Colonic mucosa (tissue), 4 donors: ENCODE measurements at places on chromosomes 11 and 22. TPM values are rescaled to one million over a fixed set of nuclear protein-coding genes. Genes with fewer than 3 reads are reported as not detected.

CCDC116 gene
- total RNA-seq: 0.59 TPM

UBE2L6 gene
- total RNA-seq: 28.3 TPM

CTSF gene
- total RNA-seq: 3.1 TPM

IGLL1 gene
- total RNA-seq: not detected

TTLL1 gene
- 1.9 TPM for total RNA-seq

SLC35F2 gene
- 31.9 TPM for total RNA-seq

GRCh38 chr11:91124363-91124762, 901.5 kb upstream of the CHORDC1 start:
- H3K4me1 ChIP-seq: no peaks in the 10 kb centered on the region
- no peaks in the 10 kb centered on the region for H3K36me3 ChIP-seq
- H3K27me3 ChIP-seq: no peaks in the 10 kb centered on the region
- H3K27ac ChIP-seq: no peak overlapping the region
- no peak overlapping the region for H3K4me3 ChIP-seq

- H3K27ac ChIP-seq: no peak overlapping the region
- H3K4me1 ChIP-seq: no peaks in the 10 kb centered on the region
- H3K4me3 ChIP-seq: no peak overlapping the region
- H3K27me3 ChIP-seq: no peaks in the 10 kb centered on the region
- no peaks in the 10 kb centered on the region for H3K36me3 ChIP-seq
- no peak for DNase-seq
Observed at GRCh38 chr11:2369320-2369719, 7.8 kb upstream of the CD81 start.

GRCh38 chr11:108734956-108735559, 70.2 kb downstream of the DDX10 start:
- H3K27me3 ChIP-seq: no peaks in the 10 kb centered on the region
- no peaks in the 10 kb centered on the region for H3K4me1 ChIP-seq
- no peak overlapping the region for H3K4me3 ChIP-seq
- H3K36me3 ChIP-seq: no peaks in the 10 kb centered on the region
- DNase-seq: no peak

DNA sequence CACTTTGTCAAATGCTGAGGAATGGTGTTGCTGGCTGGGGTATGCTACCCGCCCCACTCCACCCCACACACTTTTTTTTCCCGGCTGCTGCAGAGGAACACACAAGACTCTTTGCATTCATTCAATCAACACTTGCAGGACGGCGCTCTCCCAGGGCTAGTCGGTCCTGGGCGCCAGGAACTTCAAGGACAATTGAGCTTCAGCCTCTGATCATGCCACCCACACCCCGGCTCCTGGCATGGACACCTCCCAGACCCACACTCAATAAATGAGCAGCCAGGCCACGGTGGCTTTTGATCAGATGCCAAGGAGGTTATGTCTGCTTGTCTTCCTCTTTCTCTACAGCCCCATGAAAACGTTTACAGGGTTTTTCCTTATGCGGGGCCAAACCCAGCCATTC, 19.8 kb downstream of the TPST2 start:
- H3K36me3 ChIP-seq: no peaks in the 10 kb centered on the region
- DNase-seq: peak; percentile 40
- no peaks in the 10 kb centered on the region for H3K27me3 ChIP-seq
- H3K4me1 ChIP-seq: no peaks in the 10 kb centered on the region
- no peak overlapping the region for H3K4me3 ChIP-seq

DNA sequence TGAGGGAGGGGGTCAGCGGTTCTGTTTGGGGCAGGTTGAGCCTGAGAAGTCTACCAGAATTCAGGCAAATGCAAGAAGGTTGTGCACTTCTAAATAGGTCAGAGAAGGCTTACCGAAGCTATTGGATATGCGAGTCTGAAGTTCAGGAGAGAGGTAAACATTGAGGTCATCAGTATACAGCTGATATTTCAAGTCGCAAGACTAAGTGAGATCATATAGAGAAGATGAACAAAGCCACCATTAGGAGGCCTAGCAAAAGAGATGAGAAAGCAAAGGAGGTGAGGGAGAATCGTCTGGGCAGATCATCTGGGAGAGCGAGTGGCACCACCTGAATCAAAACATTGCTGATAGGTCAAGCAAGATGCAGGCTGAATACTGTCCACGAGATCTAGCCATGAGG, 430.6 kb downstream of the BUD13 start:
- no peak overlapping the region for H3K27ac ChIP-seq
- H3K27me3 ChIP-seq: no peaks in the 10 kb centered on the region
- H3K4me3 ChIP-seq: no peak overlapping the region
- no peaks in the 10 kb centered on the region for H3K36me3 ChIP-seq
- H3K4me1 ChIP-seq: no peaks in the 10 kb centered on the region

DNA sequence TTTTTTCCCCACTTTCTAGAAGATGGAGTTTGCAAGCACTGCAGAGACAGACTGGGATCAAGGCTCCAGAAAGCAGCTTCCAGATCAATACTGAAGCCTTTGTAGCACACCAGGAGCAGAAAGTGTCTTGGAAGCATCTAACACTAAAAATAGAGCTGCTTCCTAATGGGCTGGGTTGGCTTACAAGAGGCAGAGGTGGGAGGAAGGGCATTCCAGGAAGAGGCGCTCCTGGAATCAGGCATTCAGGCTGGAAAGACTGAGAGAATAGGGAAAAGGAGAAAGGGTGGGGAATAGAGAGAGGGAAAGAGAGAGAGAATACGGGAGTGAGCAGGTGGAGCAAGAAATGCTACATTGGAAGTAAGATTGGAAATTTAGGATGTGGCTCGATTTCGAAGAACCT, 395.9 kb downstream of the OPCML start:
- no peaks in the 10 kb centered on the region for H3K27me3 ChIP-seq
- H3K4me1 ChIP-seq: no peaks in the 10 kb centered on the region
- no peak for DNase-seq
- H3K4me3 ChIP-seq: no peak overlapping the region
- H3K27ac ChIP-seq: no peak overlapping the region

DNA sequence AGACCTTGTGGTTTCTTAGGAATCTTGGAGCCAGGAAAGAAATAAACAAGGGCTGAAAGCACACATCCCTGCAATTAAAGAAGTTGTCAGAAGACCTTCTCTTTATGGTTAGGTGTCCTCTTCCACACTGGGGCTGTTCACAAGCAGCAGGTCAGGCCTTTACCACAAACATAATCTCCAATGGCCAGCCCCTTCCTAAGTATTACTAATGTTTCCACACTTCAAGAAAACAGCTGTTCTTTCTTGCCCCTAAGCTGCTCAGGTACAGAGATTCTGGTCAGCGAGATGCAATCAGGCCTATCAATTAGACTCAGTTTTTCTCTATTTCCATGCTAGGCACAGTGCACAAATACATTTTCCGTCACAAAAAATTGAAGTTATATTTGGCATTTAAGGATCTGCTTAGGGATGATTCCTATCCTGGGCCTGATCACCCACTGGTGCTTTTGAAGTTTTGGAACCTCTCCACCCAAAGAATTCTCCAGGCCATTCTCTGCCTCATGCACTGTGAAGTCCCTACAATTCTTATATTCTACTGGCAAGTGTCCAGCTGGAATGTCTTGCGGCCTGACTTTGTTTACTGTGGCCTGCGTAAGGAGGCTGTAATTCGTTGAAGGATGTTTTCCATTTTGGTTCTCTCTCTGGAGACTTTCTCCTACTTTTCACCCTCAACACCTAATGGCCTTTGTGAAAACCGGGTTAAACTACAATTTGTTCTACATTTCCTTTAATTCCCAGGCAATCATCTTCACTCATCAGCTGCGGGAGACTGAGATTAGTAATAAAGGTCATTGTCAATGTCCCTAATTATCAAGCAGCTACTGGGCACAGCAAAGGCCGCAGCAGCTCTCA, 5.1 kb downstream of the PRAME start:
- no peak for DNase-seq
- H3K4me1 ChIP-seq: no peaks in the 10 kb centered on the region
- H3K27ac ChIP-seq: no peak overlapping the region
- no peak overlapping the region for H3K4me3 ChIP-seq

DNA sequence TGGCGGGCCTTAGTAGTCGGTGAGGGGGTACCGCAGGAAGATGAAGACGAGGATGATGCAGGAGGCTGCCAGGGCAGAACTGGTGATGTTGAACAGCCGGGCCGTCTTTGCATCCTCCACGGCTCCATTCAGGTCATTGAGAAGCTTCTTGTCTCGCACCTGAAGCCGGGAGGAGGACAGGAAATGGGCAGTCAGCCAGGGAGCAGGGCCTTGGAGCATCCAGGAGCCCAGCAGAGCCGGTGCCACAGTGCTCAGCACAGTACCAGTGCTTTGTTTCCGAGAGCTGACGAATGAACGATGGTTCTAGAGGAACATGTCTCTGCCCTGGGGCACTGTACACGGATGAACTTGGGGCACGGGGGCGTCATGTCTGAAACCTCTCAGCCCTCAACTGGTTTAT, 15.1 kb downstream of the IFITM10 start:
- H3K27me3 ChIP-seq: no peaks in the 10 kb centered on the region
- DNase-seq: no peak
- H3K4me3 ChIP-seq: no peak overlapping the region
- H3K36me3 ChIP-seq: no peaks in the 10 kb centered on the region

- DNase-seq: peak; percentile 66
- no peaks in the 10 kb centered on the region for H3K36me3 ChIP-seq
- H3K4me1 ChIP-seq: no peaks in the 10 kb centered on the region
- H3K27ac ChIP-seq: no peak overlapping the region
- H3K4me3 ChIP-seq: no peak overlapping the region
Observed at GRCh38 chr11:79864882-79865281, 424.1 kb upstream of the TENM4 start.

- no peak for DNase-seq
- H3K27ac ChIP-seq: no peak overlapping the region
- no peaks in the 10 kb centered on the region for H3K27me3 ChIP-seq
- no peak overlapping the region for H3K4me3 ChIP-seq
- H3K36me3 ChIP-seq: peaks cover 8% of the 10 kb centered on the region
Observed at GRCh38 chr22:42801252-42802080, 55.6 kb downstream of the ARFGAP3 start.

DNA sequence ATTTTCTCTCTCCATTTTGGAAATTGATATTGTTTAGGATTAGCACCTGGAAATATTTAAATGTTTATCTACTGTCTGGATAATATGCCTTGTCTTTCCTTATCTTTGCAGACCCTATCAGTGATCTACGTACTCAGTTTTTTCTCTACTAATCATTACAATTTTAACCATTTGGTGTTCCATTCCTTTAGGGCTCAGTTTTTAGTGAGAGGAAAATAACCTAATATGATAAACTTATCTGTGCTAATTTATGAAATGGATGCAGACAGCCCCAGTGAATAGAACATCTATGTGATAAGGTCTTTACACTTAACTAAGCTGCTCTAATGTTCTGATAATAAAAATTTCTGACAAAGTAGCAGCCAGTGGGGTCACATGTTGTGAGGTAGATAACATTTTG, 68.5 kb downstream of the SVIP start:
- no peaks in the 10 kb centered on the region for H3K27me3 ChIP-seq
- H3K4me1 ChIP-seq: no peaks in the 10 kb centered on the region
- DNase-seq: no peak
- H3K36me3 ChIP-seq: no peaks in the 10 kb centered on the region
- H3K27ac ChIP-seq: no peak overlapping the region
- H3K4me3 ChIP-seq: no peak overlapping the region

GRCh38 chr22:41570221-41570620, 9.4 kb downstream of the CSDC2 start:
- H3K27ac ChIP-seq: no peak overlapping the region
- H3K4me3 ChIP-seq: no peak overlapping the region
- no peak for DNase-seq
- H3K36me3 ChIP-seq: no peaks in the 10 kb centered on the region
- H3K4me1 ChIP-seq: no peaks in the 10 kb centered on the region
- no peaks in the 10 kb centered on the region for H3K27me3 ChIP-seq

DNA sequence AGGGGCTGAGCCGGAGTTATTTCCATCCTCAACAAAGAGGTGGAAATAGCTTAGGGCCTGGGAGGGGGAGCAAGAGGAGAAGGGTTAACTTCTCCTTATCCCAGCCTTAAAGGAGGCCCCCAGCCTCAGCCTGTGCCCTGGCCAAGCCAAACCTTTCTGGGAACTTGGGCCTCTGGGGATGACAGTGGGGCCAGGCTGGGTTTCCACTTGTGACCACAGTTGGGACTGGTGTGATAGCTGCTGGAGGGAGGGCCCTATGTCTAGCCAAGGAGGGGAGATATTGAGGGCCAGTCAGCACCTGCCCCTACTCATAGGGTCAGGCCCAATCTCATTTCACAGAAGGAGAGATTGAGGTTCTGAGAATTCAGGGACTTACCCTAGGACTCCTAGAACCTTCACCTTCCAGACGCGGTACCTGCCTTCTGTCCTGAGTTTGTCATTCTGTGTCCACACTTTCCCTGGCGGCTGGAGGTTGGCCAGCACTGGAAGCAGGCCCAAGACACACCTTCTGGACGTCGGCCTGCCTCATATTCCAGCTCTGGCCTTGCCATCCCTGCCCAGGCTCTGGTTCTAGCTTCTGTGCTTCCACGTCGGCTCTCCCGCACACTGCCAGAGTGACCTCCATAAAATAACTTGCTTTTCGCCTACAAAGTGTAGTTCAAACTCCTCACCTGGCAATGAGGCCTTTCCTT, 3.1 kb downstream of the RELT start:
- no peaks in the 10 kb centered on the region for H3K27me3 ChIP-seq
- no peak overlapping the region for H3K27ac ChIP-seq
- no peaks in the 10 kb centered on the region for H3K36me3 ChIP-seq
- peak; percentile 34 for DNase-seq
- no peak overlapping the region for H3K4me3 ChIP-seq

- no peaks in the 10 kb centered on the region for H3K36me3 ChIP-seq
- no peaks in the 10 kb centered on the region for H3K4me1 ChIP-seq
- DNase-seq: peak; percentile 91
- no peaks in the 10 kb centered on the region for H3K27me3 ChIP-seq
Observed at GRCh38 chr11:129023968-129024676, 81.5 kb upstream of the TP53AIP1 start.

- H3K4me1 ChIP-seq: no peaks in the 10 kb centered on the region
- H3K36me3 ChIP-seq: no peaks in the 10 kb centered on the region
- H3K4me3 ChIP-seq: no peak within 1 kb of the TSS
- no peak for DNase-seq
- H3K27me3 ChIP-seq: no peaks in the 10 kb centered on the region
Observed at GRCh38 chr11:18455686-18456372, at the start of gene LDHAL6A. LDHAL6A (plus strand) TSS chr11:18455856; CDS start chr11:18456681, 825 bp downstream.

GRCh38 chr11:11309906-11310305, 43.1 kb downstream of the CSNK2A3 start:
- H3K4me1 ChIP-seq: no peaks in the 10 kb centered on the region
- no peak overlapping the region for H3K4me3 ChIP-seq
- no peaks in the 10 kb centered on the region for H3K36me3 ChIP-seq
- no peaks in the 10 kb centered on the region for H3K27me3 ChIP-seq
- H3K27ac ChIP-seq: no peak overlapping the region
